ENCODE measurements at places on chromosomes 13 and 19.

DNA sequence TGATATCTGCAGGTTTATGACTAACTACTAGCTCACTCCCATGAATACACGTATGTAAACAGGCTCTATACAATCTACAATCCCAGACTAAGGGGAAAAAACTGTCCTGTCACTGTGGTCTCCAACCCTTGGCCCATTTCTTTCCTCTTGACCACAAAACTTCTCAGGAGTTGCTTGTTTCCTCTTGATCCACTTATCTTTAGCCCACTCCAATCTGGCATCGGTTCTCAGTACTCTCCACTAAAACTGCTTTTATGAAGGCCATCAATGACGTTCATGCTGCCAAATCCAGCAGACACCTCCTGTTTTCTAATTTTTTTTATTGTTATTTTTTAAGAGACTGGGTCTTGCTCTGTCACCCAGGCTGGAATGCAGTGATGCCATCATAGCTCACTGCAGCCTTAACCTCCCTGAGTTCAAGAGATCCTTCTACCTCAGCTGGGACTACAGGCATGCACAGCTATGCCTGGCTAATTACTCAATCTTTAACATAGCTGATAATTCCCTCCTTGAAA is 31.9 kb upstream of the USPL1 start:
- peak; percentile 18 for DNase-seq

DNA sequence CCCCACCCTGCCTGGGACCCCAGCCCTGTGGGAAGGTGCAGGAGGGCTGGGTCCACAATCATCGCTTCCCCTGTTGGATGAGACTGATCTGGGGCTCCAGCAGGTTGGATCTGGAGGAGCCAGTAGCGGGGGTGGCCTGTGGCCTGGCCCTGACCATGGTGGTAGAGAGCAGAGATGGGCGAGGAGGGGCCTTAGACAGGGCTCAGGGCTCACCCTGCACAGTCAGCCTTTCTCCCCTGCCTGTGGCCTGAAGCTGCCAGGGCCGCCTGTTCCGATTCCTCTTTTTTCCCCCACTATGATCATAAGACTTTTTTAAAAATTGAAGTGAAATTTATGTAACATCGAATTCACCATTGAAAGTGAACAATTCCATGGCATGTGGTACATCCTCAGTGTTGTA is 18.2 kb downstream of the SIN3B start:
- no peak for DNase-seq

DNA sequence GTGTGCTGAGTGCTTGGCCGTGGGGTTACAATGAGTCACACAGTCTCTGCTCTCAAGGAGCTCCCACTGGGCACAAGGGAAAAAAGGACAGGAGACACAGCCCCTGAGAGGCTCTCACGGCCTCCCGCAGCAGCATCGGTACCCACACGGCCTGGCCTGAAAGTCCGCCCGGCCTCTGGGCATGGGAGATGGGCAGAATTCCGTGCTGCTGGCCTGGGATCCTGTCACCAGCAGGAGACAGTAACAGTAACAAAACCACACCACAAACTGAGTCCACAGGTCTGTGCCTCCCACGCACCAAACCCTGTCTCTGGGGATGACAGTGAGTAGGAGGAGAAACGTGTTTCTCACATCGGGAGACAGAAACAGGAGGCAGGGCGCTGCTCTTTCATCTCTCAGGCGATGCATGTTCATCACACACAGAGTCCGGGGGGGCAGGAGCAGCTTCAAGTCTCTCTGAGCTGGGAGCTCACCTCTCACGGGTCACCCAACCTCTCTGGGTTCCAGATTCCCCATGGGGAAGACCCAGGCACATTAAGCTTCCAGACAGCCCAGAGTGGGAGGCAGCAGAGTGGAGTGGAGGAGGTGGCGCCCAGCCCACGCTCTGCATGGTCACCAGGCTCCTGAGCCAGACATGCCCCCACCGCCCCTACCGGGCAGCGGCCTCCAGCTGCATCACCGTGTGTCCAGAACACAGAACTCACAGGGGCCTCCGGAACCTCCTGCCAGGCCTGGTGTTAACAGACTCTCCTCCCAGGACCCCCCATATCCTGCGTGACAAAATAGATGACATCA is 124.7 kb upstream of the VSTM2B start:
- DNase-seq, result no peak

- DNase-seq, result no peak
These were observed 8.5 kb upstream of the STK24 start for GRCh38 chr13:98585398-98585754.

- DNase-seq, result no peak
These were observed 85.8 kb downstream of the SLC10A2 start for GRCh38 chr13:102980331-102980982.

- peak; percentile 17 for DNase-seq
These were observed 469.8 kb downstream of the DCT start for GRCh38 chr13:94009701-94010100.

DNA sequence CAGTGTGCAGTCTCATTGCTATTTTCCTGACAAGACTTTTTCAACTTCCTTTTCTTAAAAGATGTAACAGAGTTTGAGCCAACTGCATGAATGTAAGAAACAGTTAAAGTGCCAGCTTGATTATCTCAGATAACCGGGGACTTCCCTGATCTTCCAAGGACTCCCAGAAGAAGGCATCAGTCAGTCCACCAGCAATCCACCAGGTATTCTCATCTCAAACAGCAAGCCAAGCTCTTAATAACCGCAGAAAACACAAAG is 350.1 kb downstream of the LIG4 start:
- DNase-seq, result no peak

DNA sequence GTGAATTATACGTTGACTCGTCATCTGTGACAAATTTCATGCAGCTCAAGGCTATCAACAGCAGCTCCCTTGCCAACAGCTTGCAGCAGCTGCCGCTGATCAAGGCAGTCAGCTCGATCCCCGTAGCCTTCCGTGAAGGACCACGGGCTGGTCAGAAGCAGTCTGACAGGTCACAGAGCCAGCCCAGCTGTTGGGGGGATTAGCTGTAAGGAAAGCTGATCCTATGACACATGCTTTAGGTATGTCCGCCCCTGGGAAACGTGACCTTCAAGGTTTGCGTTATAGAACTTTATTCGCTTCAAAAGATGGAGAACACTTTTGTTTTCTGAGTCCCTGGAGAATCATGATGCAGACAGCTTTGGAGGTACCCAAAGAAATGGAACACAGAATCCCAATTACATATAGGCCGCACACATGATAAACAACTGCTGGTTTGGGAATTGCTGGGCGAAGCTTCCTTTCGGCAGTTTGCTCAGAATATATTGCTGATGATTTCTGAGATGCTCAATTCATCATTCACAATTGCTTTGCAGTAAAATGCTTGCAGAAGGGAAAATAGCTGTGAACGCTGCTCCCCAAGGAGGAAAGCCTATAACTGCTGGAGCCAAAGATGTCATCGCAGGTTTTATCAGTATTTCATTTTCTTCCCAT is 62.6 kb upstream of the USP29 start:
- no peak for DNase-seq

GRCh38 chr13:28597641-28598040 is 61.3 kb upstream of the POMP start:
- DNase-seq, result peak; percentile 25

- DNase-seq, result no peak
These were observed 26.5 kb downstream of the C19orf47 start for GRCh38 chr19:40321566-40322270.

DNA sequence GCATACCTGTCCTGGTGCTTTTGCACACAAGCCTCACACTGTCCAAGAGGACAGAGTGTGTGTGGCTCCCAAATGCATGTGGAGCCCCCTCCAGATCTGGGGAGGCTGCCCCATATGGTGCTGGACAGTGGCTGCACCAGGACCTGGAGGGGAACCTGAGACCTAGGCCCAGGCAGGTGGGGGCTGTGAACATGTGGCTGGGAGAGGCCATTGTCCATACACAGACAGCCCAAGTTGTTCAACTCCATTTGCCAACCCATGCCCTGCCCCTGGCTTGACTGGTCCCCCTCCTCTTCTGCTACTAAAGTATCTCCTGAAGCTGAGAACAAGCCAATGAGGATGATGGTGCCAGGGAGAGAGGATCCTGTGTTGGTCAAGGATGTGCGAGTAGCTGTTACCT is 94.0 kb downstream of the ING1 start:
- no peak for DNase-seq

DNA sequence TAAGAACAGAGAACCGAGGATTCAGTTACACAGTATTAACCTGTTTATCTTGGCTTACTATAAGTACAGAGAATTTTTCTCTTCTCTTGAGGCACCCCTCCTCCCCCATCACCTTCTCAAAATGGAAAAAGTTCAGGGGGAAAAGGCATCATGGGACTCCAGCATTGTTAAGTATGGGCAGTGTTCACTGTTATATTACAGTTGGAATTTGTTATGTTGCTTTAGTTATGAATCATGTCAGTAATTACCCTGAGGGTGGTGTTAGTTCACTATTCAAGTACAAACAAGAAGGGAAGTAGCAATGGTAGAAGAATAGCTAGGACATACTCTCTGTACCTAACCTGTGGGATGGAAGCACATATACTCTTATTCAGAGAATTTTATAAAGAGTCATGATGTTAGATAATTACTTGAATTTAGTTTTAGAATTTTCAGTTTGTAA is 12.0 kb downstream of the LPAR6 start:
- DNase-seq, result peak; percentile 54

DNA sequence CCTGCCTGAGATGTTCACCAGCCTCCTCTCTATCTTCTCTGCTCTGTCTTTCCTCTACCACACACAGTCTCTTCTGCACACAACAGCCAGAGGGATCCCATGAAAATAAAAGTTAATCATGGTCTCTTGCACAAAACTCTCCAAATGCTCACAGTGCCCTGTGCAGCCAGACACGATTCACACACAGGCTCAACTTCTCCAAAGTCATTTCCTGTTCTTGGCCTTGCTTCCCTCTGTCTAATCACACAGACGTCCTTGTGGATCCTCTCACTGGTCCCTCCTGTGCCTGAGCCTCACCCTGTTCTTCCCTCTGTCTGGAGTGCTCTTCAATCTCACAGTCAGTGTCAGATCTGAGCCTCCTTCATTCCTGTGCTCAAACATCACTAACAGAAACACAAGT is 7.8 kb downstream of the SIGLEC12 start:
- no peak for DNase-seq
